C1 segment of cervical spinal cord (tissue), 14 donors: ENCODE measurements at places on chromosomes 7 and 10.
A peak's percentile ranks its signal among the peaks of the same experiment; 100 is the strongest.

DNA sequence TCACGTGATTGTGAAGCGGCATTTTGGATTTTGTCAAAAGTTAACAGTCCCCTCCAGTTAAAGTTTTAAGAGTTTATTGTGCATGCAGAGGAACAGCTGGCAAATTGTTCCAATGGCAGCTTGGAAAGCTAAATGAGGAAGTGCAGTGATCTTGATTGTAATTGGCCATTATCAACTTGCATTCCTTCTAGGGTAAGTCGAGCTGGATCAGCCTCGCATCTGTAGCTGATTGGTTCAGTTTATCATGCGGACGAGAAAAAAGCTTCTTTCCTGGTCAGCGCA lies 566 bp downstream of the ZNF789 start:
- no peak for DNase-seq

DNA sequence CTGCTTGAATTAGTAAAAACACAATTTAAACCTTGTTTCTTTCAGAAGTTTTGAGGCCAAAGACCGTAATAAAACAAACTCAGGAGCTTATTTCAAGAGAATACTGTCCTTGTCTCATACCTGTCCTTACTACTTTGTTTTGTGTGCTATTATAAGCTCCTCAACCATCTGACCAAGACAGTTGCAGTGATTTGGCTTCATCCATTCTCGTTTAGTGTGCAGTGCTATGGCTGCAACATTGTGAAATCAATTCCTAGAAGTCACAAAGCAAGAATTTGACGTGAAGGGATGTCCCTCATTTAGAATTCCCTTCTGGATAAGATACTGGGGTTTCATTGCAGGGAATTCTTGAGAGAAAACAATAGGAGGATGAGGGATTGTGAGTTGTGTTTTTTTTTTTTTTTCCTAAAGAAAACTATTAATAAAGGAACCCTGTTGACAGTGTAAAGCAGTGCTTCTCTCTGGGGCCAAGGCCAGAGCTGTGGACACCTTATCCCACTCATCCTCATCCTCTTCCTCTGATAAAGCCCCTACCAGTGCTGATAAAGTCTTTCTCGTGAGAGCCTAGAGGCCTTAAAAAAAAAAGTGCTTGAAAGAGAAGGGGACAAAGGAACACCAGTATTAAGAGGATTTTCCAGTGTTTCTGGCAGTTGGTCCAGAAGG lies at the start of gene OIT3:
TSS of gene OIT3 (plus strand) at position 604 of the 663 bp plus-strand sequence. CDS start 60 bp downstream, outside the sequence.
- DNase-seq, result no peak

DNA sequence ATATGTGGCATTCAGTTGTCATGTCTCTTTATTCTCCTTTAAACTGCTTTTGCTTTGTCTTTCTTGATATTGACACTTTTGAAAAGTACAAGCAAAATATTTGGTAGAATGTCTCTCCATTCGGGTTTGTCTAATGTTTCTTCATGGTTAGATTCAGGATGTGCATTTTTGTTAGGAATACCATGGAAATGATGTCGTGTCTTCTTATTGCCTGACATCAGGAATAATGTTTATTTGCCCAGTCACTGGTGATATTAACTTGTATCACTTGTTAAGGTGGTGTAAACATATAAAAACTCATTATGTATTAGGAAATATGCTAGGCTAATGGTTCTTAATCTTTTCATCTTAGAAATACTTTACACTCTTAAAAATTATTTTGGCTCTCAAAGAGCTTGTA lies 43.4 kb downstream of the CDK1 start:
- no peak for DNase-seq

DNA sequence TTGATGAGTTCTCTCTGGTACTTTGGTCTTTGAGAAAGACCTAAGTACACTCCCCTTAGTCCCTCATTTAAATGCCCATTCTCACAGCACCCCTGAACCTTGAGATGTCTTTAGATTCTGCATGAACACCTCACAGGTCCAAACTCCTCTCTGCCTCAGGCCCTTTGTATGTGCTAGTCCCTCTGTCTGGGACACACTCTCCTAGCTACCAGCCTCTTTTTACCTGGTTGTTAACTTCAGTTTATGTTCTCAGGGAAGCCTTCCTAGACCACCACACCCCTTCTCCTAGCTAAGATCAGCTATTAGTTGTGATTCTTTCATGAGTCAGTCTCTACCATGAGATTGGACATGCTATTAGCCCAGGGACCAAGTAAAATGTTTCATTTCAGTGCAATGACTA lies 86.4 kb downstream of the PLCE1 start:
- DNase-seq, result no peak

DNA sequence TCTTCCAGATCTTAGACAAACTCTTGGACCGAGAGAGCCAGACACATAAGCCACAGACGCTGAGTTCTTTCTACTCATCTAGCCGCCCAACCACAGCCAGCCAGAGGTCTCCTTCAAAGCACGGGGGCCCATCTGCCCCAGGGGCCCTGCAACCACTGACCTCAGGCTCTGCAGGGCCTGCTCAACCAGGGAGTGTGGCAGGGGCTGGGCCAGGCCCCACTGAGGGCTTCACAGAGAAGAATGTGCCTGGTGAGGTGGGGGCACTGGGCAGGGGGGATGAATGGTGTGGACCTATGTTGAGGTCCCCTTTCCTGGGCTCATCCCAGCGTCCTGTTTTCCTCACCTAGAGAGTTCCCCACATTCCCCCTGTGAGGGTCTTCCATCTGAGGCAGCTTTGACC lies 11.4 kb downstream of the ZSWIM8 start:
- DNase-seq, result no peak

GRCh38 chr7:141486959-141487358 lies 64.3 kb upstream of the AGK start:
- no peak for DNase-seq

DNA sequence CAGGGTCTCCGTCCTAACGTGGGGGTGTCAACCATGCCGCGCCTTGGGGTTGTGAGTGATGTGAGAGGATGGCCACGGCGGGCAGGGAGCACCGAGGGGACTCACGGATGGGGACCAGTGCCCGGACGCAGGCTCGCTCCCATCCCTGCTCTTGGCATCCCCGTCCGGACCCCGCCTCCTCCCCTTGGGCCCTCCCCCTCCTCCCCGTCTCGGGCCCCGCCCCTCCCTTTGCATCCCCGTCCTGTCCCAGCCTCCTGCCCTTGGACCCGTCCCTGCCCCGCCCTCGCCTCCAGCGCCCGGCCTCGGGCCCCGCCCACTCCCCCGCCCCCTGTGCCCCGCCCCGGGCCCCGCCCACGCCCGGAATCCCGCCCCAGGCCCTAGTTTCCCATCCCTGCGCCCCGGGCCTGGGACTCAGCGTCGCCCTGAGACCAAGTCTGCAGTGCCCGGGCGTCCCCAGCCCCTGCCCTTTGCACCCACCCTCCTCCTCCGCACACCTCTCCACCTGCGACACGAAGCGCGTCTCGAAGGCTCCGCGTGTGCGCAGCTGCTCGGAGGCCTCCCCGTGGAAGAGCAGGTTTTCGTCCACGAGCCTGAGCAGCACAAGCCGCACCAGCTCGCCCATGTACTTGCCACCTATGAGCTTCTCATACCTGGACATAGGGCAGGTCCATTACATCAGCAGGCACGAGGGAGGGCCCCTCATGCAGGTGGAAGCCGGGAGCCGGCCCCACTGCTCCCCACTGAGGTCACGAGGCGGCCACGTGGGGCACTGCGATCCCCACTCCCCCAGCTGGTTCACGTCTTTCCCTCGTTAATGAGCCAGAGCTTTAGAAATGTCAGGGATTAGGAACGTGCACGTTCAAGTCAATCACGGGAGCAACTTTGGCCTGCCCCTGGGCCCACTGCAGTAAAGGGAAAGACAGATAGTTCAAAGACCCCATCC lies 5.1 kb upstream of the MYL7 start:
- DNase-seq, result peak; percentile 57

GRCh38 chr7:34752929-34753328 lies 94.9 kb downstream of the NPSR1 start:
- DNase-seq, result no peak

GRCh38 chr10:70729763-70730357 lies 55.3 kb downstream of the TBATA start:
- DNase-seq, result no peak

- no peak for DNase-seq
Measured at GRCh38 chr7:108825581-108825909, 255.9 kb downstream of the DNAJB9 start.

- no peak for DNase-seq
Measured at GRCh38 chr7:13979671-13980435, 9.6 kb downstream of the ETV1 start.

DNA sequence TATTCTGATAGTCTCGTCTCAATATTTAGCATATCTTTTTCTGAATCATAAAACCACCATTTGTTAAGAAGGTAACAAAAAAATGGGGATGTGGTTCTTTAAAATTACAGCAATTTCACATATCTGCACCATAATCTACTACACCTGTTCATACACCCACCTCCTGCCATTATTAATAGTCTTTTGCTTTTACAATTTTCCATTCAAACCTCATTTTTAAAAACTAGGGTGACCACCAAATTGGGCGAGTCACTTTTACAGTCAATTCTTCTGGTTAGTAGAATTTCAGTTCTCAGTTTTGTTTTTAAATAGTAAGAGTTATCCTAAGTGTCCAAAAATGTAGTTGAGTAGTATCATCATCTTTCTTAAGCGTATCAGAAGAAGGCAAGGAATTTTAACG lies 48.4 kb upstream of the GSAP start:
- no peak for DNase-seq

DNA sequence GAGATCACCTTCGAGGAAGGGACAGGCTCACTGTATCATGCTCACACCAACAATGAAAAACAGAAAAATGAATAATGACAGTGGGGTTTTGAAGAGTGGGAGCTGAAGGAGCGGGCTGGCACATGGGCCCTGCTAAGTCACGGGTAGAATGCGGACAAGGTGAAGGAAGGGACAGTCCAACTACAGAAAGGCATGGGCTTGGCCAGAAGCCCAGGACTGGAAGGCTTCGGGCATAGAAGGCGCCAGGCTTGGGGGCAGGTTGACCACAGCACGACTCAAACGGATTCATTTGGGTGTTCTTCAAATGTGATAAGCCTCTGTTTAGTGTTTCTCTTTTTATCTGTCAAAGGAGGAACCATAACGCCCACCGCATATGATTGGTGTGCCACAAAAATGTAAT lies 509.5 kb downstream of the CCSER2 start:
- DNase-seq, result no peak

DNA sequence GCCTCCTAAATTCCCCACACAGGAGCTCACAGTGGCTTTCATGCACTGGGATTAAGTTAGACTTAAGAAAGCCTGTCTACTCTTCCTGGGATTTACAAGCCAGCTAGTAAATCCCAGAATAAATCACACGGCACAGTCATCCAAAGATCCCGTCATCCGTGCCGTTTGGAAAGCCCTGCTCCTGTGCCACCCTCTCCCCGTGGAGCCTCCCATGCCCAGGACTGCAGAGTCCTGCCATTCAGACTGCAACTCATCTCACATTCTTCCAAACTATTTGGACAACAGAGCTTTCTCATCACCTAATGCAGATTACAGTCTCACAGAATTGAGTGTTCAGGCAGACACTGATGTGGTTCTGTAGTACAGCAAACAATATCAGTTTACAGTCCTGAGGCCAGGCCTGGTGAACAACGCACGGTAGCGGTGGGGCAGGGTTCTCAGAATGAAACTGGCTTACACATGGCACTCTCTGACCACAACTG lies 166.5 kb downstream of the EGFR start:
- DNase-seq, result no peak

- DNase-seq, result no peak
Measured at GRCh38 chr10:90917238-90917967, 3.5 kb downstream of the ANKRD1 start.
